ENCODE measurements at places on chromosomes 13 and 19. TPM values are rescaled to one million over a fixed set of nuclear protein-coding genes. Genes with fewer than 3 reads are reported as not detected.

Gene CBARP
- 11.2 TPM for polyA plus RNA-seq

Gene SPIB
- polyA plus RNA-seq, result not detected

Gene GJB2
- 1.0 TPM for polyA plus RNA-seq

Gene OR10H1
- polyA plus RNA-seq, result not detected

Gene CCL25
- polyA plus RNA-seq, result not detected

Gene METTL21C
- not detected for polyA plus RNA-seq

Gene ONECUT3
- not detected for polyA plus RNA-seq

Gene HIF3A
- 3.4 TPM for polyA plus RNA-seq

Gene LAIR1
- polyA plus RNA-seq, result 4.3 TPM

Gene ZNF878
- not detected for polyA plus RNA-seq

Gene ATP4B
- polyA plus RNA-seq, result 1.8 TPM

Gene NLRP4
- polyA plus RNA-seq, result not detected

Gene CNOT3
- 44.6 TPM for polyA plus RNA-seq

Gene DHPS
- 243 TPM for polyA plus RNA-seq

Gene SPRYD7
- 5.6 TPM for polyA plus RNA-seq

Gene PCDH17
- polyA plus RNA-seq, result 2.2 TPM

Gene KLK14
- 0.70 TPM for polyA plus RNA-seq

Gene KCTD4
- 3.1 TPM for polyA plus RNA-seq

Gene IGFL1
- not detected for polyA plus RNA-seq

Gene RASIP1
- polyA plus RNA-seq, result 4.7 TPM

Gene URAD
- polyA plus RNA-seq, result not detected

Gene CALR3
- not detected for polyA plus RNA-seq

Gene ABCC4
- polyA plus RNA-seq, result 3.2 TPM

Gene FPR2
- 0.29 TPM for polyA plus RNA-seq

Gene TMPRSS9
- 0.15 TPM for polyA plus RNA-seq

Gene NDUFA11
- polyA plus RNA-seq, result 691 TPM

Gene FREM2
- polyA plus RNA-seq, result 1.2 TPM

Gene IFNL1
- not detected for polyA plus RNA-seq

Gene PLVAP
- 35.9 TPM for polyA plus RNA-seq

Gene ZNF699
- polyA plus RNA-seq, result 3.3 TPM

Gene TTC9B
- polyA plus RNA-seq, result 25.0 TPM

Gene ARL11
- not detected for polyA plus RNA-seq

Gene ACER1
- polyA plus RNA-seq, result not detected

Gene NXNL1
- not detected for polyA plus RNA-seq

Gene GJB6
- 15.4 TPM for polyA plus RNA-seq

Gene SSC5D
- 2.6 TPM for polyA plus RNA-seq

Gene ZNF530
- 3.5 TPM for polyA plus RNA-seq

Gene NLRP11
- polyA plus RNA-seq, result not detected

Gene CEACAM4
- not detected for polyA plus RNA-seq

Gene UNC13A
- 12.9 TPM for polyA plus RNA-seq

Gene SPRY2
- polyA plus RNA-seq, result 19.5 TPM

Gene EBI3
- 1.1 TPM for polyA plus RNA-seq

Gene WDR87
- not detected for polyA plus RNA-seq

Gene ZIC5
- polyA plus RNA-seq, result 49.1 TPM

Gene PRSS57
- polyA plus RNA-seq, result not detected

Gene C19orf44
- 3.2 TPM for polyA plus RNA-seq

Gene ZNF681
- polyA plus RNA-seq, result 1.1 TPM

Gene OR1M1
- polyA plus RNA-seq, result not detected

Gene A1BG
- polyA plus RNA-seq, result 27.1 TPM

Gene OR7D2
- not detected for polyA plus RNA-seq

Gene CYP4F8
- polyA plus RNA-seq, result not detected

All from brain (organoid and tissue), 16 donors.